ENCODE measurements at places on chromosomes 13 and 19. TPM values are rescaled to one million over a fixed set of nuclear protein-coding genes. Genes with fewer than 3 reads are reported as not detected.

Gene SLITRK1
- polyA plus RNA-seq = 0.07 TPM

Gene TRIP10
- 52.2 TPM for polyA plus RNA-seq

Gene TEX101
- 0.18 TPM for polyA plus RNA-seq

Gene ZNF813
- 2.5 TPM for polyA plus RNA-seq

Gene ETV2
- 1.5 TPM for polyA plus RNA-seq

Gene IZUMO2
- not detected for polyA plus RNA-seq

Gene USHBP1
- polyA plus RNA-seq = 4.4 TPM

Gene HAUS5
- polyA plus RNA-seq = 22.8 TPM

Gene PLVAP
- polyA plus RNA-seq = 57.1 TPM

Gene LIG1
- 76.6 TPM for polyA plus RNA-seq

Gene LYPD3
- polyA plus RNA-seq = 34.2 TPM

Gene SULT2B1
- 4.3 TPM for polyA plus RNA-seq

Gene ZNF234
- polyA plus RNA-seq = 4.5 TPM

Gene IGLON5
- 0.25 TPM for polyA plus RNA-seq

Gene LRCH1
- 9.1 TPM for polyA plus RNA-seq

Measured in thymus (tissue), 14 donors.